Stimulated activated CD4-positive, alpha-beta T cell treated with anti-CD3 and anti-CD28 coated beads, Interleukin-2, amount 100 ng/mL, for 4 hours (primary cell): ENCODE measurements at places on chromosomes 12 and 14.

GRCh38 chr12:107107381-107107780 is 14.0 kb upstream of the CRY1 start:
- DNase-seq, result no peak

DNA sequence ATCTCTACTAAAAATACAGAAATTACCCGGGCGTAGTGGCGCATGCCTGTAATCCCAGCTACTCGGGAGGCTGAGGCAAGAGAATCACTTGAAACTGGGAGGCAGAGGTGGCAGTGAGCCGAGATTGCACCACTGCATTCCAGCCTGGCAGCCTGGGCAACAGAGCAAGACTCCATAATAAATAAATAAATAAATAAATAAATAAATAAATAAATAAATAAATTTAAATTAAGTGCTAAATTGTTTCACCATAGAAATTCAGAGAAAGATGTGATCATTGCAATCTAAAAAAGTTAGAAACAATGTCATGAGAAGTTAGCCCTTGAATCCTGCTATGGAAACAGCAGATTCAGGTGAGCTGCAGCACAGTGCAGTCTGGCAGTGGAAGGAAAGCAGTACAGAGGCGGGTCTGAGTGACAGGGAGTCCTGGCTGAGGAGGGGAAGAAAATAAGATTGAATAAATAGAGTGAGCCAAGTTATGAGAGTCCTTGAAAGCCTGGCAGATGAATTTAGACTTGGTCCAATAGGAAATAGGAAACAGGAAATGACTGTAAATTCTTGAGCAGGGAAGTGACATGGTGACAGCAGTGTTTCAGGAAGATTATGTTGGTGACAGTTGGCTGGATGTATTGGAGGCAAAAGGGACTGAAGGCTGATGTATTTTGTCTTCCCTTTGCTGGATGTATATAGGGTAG is 241.5 kb downstream of the GXYLT1 start:
- no peak for DNase-seq

DNA sequence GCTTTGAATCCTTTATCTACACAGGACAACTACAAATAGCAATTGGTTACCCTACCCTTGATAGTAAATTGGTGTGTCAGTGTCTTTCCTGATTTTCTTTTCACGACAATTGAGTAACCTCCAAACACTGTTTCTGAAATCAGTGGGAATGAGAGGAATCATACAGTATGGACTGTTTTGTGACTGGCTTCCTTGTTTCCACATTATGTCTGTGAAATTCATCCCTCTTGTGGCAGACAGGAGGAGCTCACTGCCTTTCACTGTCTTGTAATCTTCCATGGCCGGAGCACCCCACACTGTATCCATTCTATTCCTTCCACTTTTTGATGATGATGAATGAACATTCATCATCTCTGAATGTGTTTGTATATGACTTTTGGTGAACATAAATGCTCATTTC is 164.0 kb upstream of the PZP start:
- no peak for DNase-seq

DNA sequence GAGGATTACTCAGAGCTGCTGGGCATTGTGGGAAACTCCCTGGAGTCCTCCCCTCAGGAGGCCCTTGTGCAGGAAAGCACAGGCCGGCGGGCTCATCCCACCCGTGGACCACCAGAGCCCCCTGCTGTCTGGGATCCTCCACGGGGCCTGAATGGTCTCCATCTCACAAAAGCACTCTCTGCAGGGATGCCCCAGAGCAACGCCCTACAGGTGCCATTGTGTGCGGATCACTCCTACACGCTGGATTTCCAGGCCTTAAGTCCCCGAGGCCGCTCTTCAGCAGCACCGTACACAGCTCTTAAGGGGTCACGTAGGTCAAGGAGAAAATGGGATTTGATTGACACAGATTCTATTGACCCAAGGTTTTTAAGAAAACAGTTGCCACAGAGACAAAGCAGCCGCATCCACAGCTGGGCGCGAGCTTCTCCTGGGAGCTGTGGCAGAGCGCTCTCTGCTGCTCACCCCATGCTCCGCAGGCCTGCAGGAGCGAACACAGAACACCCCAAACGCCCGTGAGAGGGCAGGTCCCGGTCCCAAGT is 36.7 kb upstream of the RIMBP2 start:
- DNase-seq, result no peak

DNA sequence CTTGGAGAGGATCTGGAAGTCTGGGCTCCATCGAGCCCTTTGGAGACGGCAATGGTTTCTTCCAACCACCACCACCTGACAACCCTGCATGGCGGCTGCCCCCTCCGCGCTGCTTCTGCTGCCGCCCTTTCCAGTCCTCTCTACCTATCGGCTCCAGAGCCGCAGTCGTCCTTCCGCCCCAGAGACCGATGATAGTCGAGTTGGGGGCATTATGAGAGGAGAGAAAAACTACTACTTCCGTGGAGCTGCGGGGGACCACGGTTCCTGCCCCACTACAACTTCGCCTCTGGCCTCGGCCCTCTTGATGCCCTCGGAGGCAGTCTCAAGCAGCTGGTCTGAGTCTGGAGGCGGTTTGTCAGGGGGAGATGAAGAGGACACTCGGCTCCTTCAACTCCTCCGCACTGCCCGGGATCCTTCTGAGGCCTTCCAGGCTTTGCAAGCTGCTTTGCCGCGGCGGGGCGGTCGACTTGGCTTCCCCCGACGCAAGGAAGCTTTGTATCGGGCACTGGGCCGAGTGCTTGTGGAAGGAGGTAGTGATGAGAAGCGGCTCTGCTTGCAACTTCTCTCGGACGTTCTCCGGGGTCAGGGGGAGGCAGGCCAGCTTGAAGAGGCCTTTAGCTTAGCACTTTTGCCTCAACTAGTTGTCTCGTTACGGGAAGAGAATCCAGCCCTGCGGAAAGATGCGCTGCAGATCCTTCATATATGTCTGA is 499 bp downstream of the TOGARAM1 start:
- DNase-seq, result no peak

- no peak for DNase-seq
Observed at GRCh38 chr12:31732926-31733548, 4.2 kb upstream of the AMN1 start.

GRCh38 chr12:12548713-12549112 is 13.9 kb downstream of the DUSP16 start:
- DNase-seq, result no peak

DNA sequence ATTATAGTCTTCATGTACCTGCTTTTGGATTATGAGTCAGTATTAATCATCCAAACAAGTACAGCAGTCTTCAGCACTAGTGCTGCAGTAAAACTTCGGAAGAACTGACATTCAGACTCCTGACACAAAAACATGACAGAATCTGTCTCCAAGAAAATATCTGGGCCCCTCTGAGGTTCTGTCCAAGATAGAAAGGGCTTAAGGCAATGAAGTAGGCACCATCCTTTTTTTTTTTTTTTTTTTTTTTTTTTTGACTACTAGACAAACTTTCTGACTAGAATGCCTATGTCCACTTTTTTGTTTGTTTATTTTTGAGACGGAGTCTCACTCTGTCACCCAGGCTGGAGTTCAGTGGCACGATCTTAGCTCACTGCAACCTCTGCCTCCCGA is 112.5 kb downstream of the MED13L start:
- DNase-seq, result no peak

GRCh38 chr12:46134205-46134811 is 134.5 kb downstream of the SLC38A1 start:
- DNase-seq, result no peak

DNA sequence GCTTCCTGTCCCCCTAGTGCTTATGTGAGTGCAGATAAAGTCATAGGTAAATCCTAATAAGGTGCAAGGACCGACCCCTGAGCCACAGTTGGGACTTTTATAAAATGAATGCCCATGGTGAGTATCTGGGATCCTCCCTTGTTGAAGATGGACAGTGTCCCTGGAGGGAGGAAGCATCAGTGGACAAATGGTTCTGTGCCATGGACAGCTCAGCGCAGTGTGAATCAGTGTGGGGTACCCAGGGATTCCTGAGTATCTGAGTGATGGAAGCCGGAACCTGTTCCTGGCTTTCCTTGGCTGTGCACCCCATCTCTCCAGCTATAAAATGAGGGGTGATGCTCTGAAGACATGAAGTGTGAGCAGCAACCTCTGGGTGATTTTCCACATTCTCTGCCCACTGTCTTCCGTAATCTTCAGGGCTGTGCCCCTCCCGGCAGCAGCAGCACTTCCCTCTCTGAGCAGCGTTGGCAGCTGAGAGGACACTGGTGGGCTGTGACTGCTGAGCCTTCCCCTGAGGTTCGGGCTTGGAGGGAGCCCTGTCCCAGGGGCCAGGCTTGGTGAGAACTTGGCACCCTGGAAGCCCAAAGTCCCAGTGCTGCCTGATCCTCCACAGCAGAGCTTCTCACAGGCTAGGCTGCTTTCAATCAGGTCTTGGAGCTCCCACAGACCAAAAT is 25.0 kb downstream of the VCPKMT start:
- DNase-seq, result no peak

DNA sequence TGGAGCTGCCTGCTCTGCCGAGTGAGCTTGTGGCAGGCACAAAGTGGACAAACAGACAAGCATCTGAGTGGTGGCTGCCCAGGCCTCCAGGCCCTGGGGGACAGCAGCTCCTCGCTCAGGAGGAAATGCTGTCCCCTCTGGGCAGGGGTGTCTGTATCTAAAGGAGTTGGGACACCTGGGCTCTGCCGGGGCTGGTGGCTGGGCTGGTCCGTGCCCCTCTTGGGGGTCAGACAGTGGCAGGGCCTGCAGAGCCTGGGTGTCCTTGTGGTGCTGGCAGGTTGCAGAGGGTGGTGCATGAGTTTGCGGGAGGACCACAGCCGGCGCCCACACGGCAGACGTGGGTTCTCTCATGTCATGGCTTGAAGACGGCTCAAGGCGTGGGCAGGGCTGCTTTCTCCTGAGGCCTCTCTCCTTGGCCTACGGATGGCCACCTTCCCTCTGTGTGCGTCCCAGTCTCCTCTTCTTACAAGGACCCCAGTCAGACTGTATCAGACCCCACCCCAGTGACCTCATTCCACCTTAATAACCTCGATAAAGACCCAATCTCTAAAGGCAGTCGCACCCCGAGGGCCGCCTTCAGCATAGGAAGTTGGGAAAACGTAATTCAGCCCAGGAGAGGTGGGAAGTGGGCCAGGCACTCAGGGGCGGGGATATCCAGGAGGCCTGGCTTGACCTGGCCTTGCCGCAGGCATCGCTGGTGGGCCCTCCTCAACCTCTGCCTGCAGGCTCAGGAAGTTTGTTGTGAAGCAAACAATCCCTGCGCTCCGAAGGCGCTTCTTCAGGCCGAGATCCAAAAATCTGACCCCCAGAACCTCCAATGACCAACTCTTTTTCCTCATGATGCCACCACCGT is 110.0 kb downstream of the KIF26A start:
- no peak for DNase-seq

- DNase-seq, result no peak
Observed at GRCh38 chr12:49761677-49762467, 20.5 kb downstream of the TMBIM6 start.

DNA sequence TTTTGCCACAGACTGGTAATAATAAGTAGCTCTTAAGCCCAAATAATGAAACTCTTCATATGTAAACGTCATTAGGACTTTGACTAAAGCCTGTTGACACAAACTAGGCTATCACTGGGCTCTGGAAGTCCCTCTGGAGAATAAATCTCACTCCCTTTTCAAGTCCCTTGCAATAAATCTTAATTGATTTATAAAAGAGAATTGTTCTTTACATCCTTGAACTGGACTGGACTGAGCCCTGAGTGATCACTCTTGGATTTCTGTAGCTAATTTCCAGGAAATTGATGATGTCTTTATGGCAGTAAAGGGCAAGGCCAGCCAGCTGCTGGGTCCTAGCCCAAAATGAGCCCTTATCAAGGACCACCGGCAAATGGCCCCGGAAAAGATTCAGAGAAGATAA is 1162.7 kb downstream of the BCL11B start:
- DNase-seq, result no peak

DNA sequence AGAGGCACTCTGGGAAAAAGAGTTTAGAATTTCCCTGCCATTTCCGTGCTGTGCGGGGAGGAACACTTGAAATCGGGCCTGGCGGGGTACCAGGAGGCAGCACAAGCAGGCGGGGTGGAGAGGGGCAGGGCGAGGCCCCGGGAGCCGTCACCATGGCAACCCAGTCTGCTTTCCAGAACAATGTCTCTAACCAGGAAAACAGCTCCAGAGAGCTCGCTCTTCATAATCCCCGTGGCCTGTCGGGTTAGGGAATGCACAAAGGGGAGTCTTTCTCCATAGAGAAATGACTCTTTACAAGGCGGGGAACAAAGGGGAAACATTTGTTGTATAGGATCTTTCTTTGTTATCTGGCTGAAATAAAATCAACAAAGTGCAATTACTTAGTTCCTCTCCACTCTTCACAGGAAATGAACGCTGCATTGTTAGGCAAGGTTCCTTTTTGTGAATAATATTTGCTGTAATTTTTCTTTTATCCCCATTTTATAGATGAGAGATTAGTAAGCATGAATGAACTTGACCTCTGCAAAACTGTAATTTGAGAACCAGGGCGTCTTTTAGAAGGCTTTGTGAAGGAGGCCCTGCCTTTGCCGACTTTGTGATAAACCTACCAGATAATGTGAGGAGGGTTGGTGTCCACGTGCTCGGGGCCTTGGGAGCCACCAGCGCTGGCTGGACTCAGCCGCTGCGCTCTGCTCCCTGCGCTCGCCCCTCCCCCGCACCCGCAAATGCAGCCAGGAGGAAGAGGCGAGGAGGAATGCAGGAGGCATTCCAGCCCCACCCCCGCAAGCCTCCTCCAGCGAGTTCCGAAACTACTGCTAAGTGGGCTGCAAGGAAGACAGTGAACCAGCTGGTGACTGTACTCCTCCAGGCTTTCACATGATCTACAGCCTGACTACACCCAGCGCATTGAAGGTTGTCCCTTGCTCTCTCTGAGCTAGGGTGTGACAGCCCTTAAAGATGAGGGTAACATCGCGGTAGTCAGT is 105.2 kb upstream of the ATF7IP start:
- no peak for DNase-seq

DNA sequence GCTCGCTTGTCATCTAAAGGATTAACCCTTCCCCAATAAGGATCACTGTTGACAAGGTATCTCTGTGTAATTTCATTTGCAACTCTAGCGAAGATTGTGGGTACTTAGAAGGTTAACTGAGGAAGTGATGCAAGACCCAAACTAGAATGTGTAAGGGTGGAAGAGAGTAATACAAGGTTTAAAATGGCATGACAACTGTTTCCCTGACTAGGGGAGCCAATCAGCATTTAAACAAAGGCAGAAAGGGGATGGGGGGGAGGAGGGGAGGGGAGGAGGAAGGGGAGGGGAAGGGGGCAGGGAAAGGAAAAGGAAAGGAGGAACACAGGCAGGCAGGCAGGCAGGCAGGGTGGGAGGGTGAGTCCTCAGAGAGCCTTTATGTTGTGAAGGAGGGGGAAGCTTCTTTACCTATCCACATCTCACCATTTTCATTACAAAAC is 31.1 kb downstream of the NRDE2 start:
- DNase-seq, result no peak
